ENCODE measurements at places on chromosomes 7 and 10.

GRCh38 chr10:57849691-57850357, 417.9 kb downstream of the IPMK start:
- DNase-seq, result no peak

DNA sequence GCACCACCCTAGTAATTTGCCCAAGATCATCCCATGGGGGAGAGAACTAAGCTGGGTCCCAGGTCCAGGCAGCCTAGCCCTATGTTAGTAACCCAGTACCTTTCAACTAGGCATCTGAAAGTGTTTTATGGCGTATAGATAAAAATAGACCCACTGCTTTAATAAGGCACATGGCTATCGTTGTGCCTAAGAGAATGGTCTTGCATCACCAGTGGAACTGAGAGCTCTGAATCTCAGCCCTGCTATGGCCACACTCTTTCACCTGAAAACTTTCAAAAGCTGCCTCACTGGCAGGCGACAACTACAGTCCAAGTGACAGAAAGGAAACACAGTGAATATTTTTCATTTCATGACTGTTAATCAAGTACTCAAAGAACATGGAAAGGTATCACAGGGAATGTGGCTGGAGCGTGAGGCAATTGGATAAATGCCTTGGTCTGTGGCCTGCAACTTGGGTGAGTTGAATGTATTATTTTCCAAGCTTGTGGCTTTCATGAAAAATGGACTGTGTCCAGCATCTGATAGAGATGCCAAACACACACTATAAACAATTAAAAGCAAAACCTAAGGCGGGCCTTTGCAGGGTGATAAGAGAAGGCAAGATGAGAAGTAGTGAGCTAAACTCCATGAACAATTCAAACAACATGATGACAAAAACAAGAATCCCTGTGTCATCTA, 18.0 kb upstream of the SFMBT2 start:
- no peak for DNase-seq

- no peak for DNase-seq
These were observed 225.3 kb upstream of the INHBA start for GRCh38 chr7:41928166-41928565.

DNA sequence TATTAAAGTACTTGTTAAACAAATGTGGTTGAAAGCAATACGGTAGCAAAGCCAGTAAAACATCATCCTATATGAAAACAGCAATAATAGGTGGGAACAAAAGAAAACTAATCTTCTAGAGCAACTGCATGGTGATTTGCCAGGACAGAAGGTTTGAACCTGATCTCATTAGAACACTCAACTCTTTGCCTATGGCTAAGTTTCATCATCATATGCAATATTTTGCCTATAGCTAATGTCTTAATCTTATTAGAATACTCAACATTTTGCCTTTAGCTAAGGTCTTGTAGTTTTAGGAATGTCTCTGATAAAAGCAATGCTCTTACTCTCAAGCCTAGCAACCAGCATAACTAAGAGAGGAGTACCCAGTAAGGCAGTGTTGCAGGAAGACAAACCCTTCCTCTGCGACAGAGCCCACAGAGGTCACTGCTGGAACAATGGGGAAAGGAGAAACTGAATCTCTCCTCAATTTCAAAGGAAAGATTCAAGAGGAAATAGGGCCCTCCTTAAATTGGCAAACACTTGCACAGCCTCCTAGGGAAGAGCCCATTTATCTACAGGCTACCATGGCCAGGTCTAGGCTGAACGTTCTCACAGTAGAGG, 38.3 kb downstream of the CADPS2 start:
- no peak for DNase-seq

GRCh38 chr7:87128861-87129267, 23.4 kb upstream of the DMTF1 start:
- DNase-seq, result no peak

DNA sequence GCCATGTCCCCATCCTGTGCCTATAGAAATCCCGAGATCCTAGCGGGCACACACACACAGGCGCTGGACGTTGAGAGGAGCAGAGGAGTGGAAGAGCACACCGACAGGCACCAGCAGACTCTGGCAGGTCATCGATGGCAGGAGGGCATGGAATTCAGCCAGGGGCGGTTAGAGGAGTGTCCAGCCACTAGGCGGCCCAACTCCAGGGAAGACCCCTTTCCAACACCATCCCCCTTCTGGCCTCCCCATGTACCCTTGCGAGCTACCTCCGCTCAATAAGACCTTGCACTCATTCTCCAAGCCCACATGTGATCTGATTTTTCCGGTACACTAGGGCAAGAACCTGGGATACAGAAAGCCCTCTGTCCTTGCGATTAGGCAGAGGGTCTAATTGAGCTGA, 356.0 kb upstream of the DPP6 start:
- no peak for DNase-seq

DNA sequence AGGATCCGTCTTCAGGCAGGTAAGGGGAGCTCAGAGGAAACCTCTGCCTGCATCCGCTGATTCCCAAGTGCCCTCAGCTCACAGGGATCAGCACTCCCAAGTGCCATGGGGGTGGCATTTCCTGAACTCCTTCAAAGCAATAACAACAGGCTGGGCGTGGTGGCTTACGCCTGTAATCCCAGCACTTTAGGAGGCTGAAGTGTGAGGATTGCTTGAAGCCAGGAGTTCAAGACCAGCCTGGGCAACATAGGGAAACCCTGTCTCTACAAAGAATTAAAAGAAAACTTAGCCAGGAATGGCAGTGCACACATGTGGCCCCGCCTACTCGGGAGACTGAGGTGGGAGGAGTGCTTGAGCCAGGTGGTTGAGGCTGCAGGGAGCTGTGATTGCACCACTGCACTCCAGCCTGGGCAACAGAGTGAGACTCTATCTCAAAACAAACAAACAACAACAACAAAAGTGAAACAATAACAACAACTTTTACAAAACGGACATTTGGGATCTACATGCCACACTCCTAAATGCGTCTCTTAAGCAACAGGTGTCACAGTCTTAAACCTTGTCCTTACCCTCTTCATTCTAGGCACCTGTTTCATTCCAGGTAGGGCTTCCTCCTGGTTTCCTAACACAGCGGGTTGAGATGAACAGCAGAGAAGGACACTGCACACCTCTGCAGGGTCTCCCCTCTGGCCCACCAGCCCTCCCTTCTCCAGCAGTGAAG, 73.8 kb downstream of the PAXIP1 start:
- no peak for DNase-seq

- no peak for DNase-seq
These were observed 21.0 kb downstream of the MPP7 start for GRCh38 chr10:28281726-28282315.

GRCh38 chr10:15588151-15588550, 131.6 kb downstream of the ITGA8 start:
- DNase-seq, result no peak

GRCh38 chr10:74650613-74651012, 175.8 kb upstream of the KAT6B start:
- DNase-seq, result no peak

DNA sequence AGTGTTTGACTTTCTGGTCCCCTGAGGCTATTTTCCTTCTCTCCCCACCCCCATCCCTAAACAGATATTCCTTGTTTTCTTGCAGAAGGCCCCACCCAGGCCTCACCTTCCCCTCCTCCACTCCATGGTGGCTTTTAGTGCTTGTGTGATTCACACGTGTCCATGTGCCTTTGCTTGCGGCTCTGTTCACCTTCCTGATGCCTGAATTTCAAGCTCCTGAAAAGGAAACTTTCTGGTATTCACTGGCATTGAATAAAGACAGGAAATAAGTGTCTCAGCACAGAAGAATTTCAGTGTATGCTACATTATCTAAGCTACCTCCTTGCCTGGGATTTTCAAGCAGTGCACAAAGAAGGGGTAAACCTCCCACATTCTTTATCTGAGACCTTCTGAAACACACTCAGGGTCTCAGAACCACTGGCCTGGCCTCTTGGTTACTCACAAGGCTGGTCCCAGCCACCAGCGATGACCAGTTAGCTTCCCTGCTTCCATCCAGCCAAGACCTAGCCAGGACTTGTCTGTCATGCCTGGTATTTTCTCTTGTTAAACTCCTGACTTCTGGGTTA, 17.2 kb upstream of the UBE2H start:
- no peak for DNase-seq

DNA sequence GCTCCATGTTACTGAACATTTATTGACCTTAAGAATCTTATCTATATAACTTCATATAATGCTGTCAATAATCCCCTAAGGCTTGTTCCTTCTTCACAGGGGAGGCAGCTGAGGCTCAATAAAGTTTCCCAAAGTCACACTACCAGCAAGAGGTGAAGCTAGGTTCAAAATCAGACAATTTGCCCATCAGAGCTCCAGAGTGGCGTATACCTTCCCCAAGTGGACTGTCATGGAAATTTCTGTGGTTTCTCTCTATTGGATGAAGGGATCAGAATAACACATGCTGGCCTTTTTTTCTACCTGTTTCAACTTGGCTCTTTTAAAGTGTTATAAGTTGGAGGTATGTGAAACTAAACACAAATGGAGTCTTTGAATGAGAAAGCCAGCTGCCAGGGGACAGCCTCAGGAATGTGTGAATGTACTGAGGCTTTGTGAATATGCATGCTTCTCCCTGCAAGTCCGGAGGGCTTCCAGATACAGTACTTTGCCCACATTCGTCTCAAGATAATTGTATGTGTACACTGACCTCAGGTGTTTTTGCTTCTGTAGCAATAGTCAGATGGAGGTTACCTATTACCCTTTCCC, 656.3 kb upstream of the CELF2 start:
- no peak for DNase-seq

GRCh38 chr10:62811159-62811875, 4.8 kb downstream of the EGR2 start:
- peak; percentile 69 for DNase-seq

- DNase-seq, result no peak
These were observed 144.6 kb upstream of the CSTF2T start for GRCh38 chr10:51843966-51844365.

- DNase-seq, result no peak
These were observed 227.0 kb upstream of the HDAC9 start for GRCh38 chr7:18268571-18268970.

DNA sequence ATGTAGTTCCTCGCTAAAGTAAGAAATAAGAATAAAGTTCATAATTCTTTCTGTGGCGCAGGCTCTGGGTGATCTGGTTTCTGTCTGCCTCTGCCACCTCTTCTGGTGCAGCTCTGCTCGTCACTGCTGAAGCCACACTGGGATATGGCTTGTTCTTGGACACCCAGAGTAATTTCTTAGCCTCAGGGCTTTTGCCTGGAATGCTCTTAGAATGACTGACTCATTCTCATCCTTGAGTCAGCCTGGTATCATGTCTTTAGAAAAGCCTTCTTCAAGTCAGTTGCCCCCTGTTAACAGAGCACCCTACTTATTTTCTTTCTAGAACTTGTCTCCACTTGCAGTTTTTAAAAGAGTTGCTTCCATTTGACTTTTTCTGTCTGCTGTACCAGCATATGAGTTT, 2.0 kb downstream of the ZSCAN25 start:
- DNase-seq, result no peak

- DNase-seq, result peak; percentile 0
These were observed at the start of gene THSD7A for GRCh38 chr7:11831736-11832495. TSS of gene THSD7A (minus strand) at chr7:11832198. CDS start at chr7:11831946, 252 bp downstream.

GRCh38 chr7:98840722-98841121, 29.1 kb downstream of the TMEM130 start:
- no peak for DNase-seq

- no peak for DNase-seq
These were observed 942 bp upstream of the KIAA1217 start for GRCh38 chr10:24207781-24208611.

- no peak for DNase-seq
These were observed 28.6 kb downstream of the EEPD1 start for GRCh38 chr7:36181668-36182067.

- DNase-seq, result no peak
These were observed 407.6 kb downstream of the GLRX3 start for GRCh38 chr10:130543794-130544193.

DNA sequence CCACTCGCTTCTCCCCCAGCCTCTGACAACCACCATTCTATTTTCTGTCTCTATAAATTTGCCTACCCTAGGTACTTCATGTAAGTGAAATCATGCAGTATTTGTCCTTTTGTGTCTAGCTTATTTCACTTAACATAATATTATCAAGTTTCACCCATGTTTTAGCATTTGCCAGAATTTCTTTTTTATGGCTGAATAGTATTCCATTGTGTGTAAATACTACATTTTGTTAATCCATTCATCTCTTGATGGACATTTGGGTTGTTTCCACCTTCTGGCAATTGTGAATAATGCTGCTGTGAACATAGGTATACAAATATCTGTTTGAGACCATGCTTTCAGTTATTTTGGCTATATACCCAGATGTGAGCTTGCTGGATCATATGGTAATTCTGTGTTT, 57.4 kb upstream of the TRIM8 start:
- DNase-seq, result no peak

GRCh38 chr10:50216894-50217293, 34.4 kb downstream of the ASAH2 start:
- DNase-seq, result no peak

GRCh38 chr7:150446288-150446938, 4.0 kb upstream of the GIMAP8 start:
- DNase-seq, result no peak

GRCh38 chr7:21868576-21868850, 77.2 kb downstream of the CDCA7L start:
- no peak for DNase-seq

DNA sequence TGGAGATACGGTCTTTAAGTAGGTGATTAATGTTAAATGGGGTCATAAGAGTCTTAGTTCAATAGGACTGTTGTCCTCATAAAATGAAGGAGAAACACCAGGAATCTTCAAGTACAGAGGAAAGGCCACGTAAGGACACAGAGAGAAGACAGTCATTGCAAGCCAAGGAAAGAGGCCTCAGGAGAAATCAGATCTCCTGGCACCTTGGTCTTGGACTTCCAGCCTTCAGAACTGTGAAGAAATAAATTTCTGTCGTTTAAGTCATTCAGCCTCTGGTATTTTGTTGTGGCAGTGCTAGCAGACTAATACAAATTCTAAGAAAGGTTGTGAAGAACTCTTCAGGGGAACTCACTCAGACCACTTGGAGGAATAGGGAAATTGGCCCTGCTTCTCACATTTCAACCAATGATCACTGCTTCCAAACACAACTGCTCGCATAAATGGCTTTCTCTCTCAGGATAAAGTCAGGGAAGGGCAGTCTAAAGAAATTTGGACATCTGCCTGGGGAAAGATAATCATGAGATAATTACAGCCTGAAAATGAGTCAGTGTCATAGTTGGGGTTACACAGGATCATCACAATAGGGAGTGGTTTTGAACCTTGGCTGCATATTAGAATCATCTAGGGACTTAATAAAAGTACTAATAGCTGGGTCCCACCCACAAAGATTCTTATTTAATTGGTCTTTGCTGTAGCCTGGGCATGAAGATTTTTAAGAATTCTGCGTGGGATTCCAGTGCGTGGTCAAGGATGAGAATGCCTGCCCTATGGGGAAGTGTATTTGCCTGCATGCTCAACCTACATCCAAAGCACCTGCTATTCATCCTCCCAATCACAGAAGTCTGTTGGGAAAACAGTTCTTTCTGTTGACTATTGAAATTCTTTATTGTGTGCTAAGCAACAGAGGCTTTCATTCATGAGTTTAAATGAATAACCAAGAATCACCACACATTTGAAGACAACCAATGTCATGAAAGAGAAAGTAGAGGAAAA, 310.6 kb upstream of the PLXDC2 start:
- no peak for DNase-seq

All from activated T-cell treated with anti-CD3 and anti-CD28 coated beads for 24 hours (primary cell).